Stimulated activated memory B cell treated with anti-CD40 and anti-IgM and Interleukin-4, amounts not matched to agents 10 μg/mL and 1 μg/mL and 100 μg/mL, for 72 hours (primary cell): ENCODE measurements at places on chromosomes 4 and X.

DNA sequence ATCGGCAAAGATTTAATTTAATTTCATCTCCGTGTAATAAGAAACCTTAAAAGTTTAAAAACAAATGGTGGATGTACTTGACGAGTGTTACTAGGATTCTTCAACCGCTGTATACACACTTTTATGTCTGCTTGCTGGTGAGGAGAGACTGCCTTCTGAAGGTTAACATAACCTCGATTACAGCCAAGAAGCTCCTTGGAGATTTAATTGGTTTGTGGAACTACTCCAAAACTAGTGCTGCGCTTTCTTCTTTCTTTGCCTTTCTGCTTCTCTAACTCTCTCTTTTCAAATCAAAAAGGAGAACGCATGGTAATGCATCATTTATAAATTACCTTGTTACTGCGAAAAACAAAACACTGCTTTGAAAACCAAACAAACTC is 109.0 kb downstream of the ANTXR2 start:
- no peak overlapping the region for H3K27ac ChIP-seq
- H3K4me1 ChIP-seq: no peaks in the 10 kb centered on the region
- peaks cover 39% of the 10 kb centered on the region for H3K36me3 ChIP-seq
- H3K4me3 ChIP-seq: no peak overlapping the region
- H3K27me3 ChIP-seq: no peaks in the 10 kb centered on the region

GRCh38 chr4:25367004-25367621 is 9.9 kb upstream of the ANAPC4 start:
- no peak overlapping the region for H3K4me3 ChIP-seq
- no peaks in the 10 kb centered on the region for H3K27me3 ChIP-seq
- H3K36me3 ChIP-seq: peaks cover 26% of the 10 kb centered on the region
- H3K4me1 ChIP-seq: no peaks in the 10 kb centered on the region
- H3K27ac ChIP-seq: no peak overlapping the region
- no peak for ATAC-seq

- peak; percentile 29 for ATAC-seq
- peaks cover 28% of the 10 kb centered on the region for H3K36me3 ChIP-seq
- peak overlapping the region; percentile 91 for H3K27ac ChIP-seq
- no peaks in the 10 kb centered on the region for H3K27me3 ChIP-seq
- peaks cover 92% of the 10 kb centered on the region for H3K4me1 ChIP-seq
Measured at GRCh38 chrX:48939524-48940228, 17.7 kb downstream of the OTUD5 start.

DNA sequence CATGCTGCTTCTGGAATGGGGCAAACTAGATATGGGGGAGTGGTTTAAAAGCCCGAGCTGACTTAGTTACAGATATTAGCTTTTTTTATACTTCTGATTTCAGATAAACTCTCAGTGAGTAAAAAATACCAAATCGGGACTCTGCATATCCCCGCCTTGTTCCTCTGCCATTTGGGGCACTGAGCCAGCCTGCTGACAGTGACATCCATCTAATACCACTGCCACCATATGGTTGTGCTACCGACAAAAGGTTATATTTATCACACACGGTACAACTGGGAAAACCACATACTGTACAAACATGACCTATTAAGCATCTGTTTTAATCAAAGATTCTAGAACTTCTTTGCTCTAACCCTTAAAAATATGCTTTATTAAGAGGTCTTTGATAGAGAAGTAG is 78.7 kb downstream of the GALNT7 start:
- no peak for ATAC-seq
- peaks cover 17% of the 10 kb centered on the region for H3K36me3 ChIP-seq
- no peaks in the 10 kb centered on the region for H3K27me3 ChIP-seq
- H3K4me1 ChIP-seq: peaks cover 58% of the 10 kb centered on the region
- no peak overlapping the region for H3K4me3 ChIP-seq

DNA sequence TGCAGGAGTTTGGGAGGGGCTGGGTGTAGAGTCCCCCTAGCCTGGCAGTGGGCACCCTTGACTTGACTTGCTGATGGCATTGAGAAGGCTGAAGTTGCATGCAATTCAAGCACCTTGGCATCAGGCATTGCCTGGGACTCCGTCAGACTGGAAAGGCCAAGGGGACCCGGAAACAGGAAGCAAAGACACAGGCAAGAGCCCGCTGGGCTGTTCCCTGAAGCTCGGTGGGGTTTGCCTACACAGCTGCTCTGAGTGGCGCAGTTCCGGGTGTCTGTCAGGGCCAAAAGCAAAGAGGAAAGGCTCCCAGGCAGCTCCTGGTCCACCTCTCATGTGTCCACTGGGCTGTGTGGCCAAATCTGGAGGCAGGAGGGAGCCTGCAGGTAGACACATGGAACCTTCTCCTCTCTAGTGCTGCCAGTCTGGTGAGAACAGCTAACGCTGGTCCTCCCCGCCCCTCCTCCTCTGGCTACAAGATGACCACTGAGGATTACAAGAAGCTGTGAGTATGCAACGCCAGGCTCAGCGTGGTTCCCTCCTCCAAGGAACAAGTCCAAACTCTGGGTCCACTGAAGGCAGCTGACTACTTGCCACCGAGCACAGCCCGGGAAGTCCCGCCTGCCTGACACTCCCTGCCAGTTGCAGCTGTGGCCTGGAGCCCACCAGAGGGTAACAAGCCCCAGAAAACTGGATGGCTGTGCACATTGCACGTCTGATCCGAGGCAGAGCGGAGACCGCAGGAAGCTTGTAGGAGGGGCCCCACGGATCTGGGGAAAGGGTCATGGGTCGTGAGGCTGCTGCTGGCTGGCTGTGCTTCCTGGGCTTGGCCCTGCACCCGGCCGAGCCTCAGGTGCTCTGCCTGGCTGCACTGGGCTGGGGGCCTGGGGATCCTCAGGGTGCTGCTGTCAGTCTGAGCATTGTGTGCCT is 20.1 kb downstream of the ZNF185 start:
- ATAC-seq: no peak
- no peaks in the 10 kb centered on the region for H3K36me3 ChIP-seq
- no peak overlapping the region for H3K4me3 ChIP-seq
- peaks cover 4% of the 10 kb centered on the region for H3K4me1 ChIP-seq
- no peak overlapping the region for H3K27ac ChIP-seq

- no peaks in the 10 kb centered on the region for H3K27me3 ChIP-seq
- H3K4me1 ChIP-seq: peaks cover 9% of the 10 kb centered on the region
- ATAC-seq: no peak
- H3K36me3 ChIP-seq: peaks cover 76% of the 10 kb centered on the region
- no peak overlapping the region for H3K27ac ChIP-seq
- no peak overlapping the region for H3K4me3 ChIP-seq
Measured at GRCh38 chr4:8402640-8403039, 37.9 kb downstream of the ACOX3 start.

GRCh38 chrX:155259752-155260151 is 4.5 kb downstream of the RAB39B start:
- H3K36me3 ChIP-seq: peaks cover 11% of the 10 kb centered on the region
- no peak overlapping the region for H3K27ac ChIP-seq
- peaks cover 9% of the 10 kb centered on the region for H3K4me1 ChIP-seq
- no peaks in the 10 kb centered on the region for H3K27me3 ChIP-seq
- ATAC-seq: no peak

DNA sequence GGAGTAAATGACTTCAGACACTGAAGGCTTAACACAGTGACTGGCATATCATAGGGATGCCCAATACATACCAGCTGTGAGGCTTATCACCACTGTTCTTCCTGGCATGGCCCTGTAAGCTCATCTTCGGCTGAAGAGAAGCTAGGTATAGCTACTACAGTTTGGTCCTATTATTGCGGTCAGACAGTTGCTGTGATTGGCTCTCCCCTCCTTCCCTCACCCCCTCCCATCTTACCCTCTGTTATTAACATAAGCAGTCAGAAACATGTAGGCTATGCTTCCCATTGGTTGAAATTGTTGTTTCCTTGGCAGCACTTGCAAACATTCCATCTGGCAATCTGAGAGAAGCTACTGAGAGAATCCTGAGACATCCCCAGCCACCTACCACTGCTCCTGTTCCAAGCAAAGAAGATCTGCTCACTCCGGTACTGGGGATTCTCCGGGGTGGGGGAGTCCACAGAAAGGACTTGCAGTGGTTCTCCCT is at the start of gene AKAP14:
TSS of gene AKAP14 (plus strand) at position 51 of the 484 bp plus-strand sequence. CDS start 7,331 bp downstream, outside the sequence.
- no peak within 1 kb of the TSS for H3K4me3 ChIP-seq
- no peaks in the 10 kb centered on the region for H3K4me1 ChIP-seq
- H3K36me3 ChIP-seq: no peaks in the 10 kb centered on the region
- H3K27ac ChIP-seq: no peak within 1 kb of the TSS
- H3K27me3 ChIP-seq: no peaks in the 10 kb centered on the region

DNA sequence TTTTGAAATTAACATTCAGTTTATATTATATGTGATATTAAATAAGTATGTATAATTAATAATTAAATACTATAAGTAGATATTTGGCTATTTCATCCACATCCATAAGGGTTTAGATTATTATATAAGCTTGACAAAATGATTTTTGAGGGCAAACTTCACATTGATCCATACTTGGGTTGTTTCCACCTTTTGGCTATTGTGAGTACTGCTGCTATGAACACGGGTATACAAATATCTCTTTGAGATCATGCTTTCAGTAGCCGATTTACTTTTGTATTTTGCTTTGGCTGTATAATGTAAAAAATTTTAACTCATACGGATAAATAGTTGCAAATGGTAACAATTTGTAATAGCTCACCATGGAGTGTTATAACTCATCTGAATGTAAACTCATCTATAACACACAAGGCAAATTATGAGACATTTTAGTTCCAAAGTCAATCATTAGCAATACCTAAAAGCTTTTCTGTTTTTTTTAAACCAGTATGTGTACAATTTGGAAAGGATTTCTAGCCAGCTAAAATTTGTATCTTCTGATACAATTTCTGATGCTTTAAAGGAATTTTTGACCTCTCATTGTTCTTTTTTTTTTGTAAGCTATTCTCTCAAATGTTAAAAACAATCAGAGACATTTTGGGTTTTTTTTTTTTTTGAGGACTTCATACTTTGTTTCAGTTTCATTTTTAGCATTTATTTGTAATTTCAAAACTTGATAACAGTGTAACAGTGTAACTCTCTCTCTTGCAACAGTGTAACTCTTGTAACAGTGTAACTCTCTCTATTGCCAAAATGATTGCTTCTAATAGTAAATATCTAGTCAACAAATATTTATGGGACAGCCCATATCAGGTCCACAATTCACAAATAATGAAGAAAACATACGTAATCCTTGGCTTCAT is 51.8 kb upstream of the ARX start:
- H3K27me3 ChIP-seq: peaks cover 8% of the 10 kb centered on the region
- H3K4me3 ChIP-seq: no peak overlapping the region
- H3K27ac ChIP-seq: no peak overlapping the region
- H3K36me3 ChIP-seq: no peaks in the 10 kb centered on the region
- H3K4me1 ChIP-seq: no peaks in the 10 kb centered on the region

DNA sequence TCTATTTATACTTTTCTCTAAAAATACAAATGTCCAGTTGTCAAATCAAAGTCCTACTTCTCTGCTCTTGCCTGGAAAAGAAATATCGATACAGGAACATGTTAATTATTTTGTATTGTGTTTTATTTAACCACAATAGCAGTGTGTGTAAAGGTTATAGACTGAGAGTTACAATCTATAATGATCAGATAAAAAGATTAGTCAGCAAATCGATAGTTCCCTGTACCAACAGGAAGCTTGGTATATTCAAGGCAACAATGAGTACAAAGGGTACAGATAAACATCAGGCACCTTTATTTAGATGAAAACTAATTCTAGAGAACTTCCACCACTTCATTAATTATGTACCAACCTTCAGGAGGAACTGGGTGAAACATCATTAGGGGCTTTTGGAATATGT is 469.5 kb downstream of the GBA3 start:
- no peak overlapping the region for H3K4me3 ChIP-seq
- H3K36me3 ChIP-seq: no peaks in the 10 kb centered on the region
- H3K4me1 ChIP-seq: no peaks in the 10 kb centered on the region
- no peak for ATAC-seq
- no peaks in the 10 kb centered on the region for H3K27me3 ChIP-seq

DNA sequence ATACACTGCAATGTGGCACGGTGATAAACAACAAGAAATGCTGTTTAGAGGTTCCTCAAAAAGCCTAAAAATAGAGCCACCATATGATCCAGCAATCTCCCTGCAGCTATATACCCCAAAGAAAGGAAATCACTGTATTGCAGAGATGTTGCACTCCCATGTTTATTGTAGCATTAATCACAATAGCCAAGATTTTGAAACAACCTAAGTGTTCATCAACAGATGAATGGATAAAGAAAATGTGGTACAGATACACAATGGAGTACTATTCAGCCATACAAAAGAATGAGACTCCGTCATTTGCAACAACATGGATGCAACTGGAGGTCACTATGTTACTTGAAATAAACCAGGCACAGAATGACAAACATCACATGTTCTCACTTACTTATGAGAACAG is 365.8 kb upstream of the DIPK2B start:
- ATAC-seq: no peak
- no peaks in the 10 kb centered on the region for H3K36me3 ChIP-seq
- H3K27me3 ChIP-seq: peaks cover 8% of the 10 kb centered on the region
- H3K27ac ChIP-seq: no peak overlapping the region

GRCh38 chr4:155692361-155692760 is 25.7 kb downstream of the GUCY1A1 start:
- no peak overlapping the region for H3K4me3 ChIP-seq
- no peaks in the 10 kb centered on the region for H3K36me3 ChIP-seq
- H3K4me1 ChIP-seq: no peaks in the 10 kb centered on the region
- no peaks in the 10 kb centered on the region for H3K27me3 ChIP-seq
- no peak overlapping the region for H3K27ac ChIP-seq
- ATAC-seq: no peak

DNA sequence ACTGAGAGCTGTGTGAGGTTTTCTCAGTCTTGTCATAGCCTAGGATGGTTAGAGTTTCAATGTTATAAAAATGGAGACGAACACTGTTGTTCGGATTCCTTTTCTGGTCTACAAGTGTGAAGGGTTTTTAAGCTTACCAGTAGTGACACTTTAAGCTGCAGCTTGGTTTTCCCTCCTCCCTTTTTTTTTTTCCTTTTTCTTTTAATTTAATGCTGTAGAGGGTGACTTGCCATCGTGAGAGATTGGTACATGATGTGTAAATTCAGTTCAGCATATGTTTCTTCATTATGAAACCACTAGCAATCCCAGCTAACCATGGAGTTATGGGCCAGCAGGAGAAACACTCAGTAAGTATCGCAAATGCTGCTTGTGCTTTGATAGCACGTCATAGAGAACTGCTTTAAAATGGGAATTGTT is 165.0 kb downstream of the RAPGEF2 start:
- no peak for ATAC-seq
- no peaks in the 10 kb centered on the region for H3K27me3 ChIP-seq
- peaks cover 13% of the 10 kb centered on the region for H3K36me3 ChIP-seq
- H3K4me3 ChIP-seq: no peak overlapping the region
- no peak overlapping the region for H3K27ac ChIP-seq

- H3K27ac ChIP-seq: no peak overlapping the region
- H3K27me3 ChIP-seq: no peaks in the 10 kb centered on the region
- ATAC-seq: no peak
- peaks cover 43% of the 10 kb centered on the region for H3K36me3 ChIP-seq
- H3K4me3 ChIP-seq: no peak overlapping the region
Measured at GRCh38 chr4:150769845-150770244, 187.9 kb downstream of the MAB21L2 start.
